ENCODE measurements at places on chromosomes 3 and 15.

DNA sequence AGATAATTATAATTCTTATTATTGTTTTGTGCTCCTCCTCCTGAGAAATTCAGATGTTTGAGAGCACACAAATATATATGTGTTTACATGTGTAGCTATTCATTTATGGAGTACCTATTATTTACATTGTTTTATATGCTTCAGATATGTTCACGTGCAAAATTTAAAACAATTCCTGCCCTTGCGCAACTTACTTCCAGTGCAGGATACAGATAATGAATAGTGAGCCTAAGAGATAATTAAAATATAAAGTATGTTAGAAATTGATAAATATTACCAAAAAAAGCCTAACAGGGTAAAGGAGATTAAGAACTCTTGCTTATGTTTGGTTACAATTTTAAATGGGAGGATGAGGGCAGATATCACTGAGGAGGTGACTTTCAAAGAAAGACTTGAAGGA lies 81.7 kb upstream of the DPH6 start:
- DNase-seq: no peak

DNA sequence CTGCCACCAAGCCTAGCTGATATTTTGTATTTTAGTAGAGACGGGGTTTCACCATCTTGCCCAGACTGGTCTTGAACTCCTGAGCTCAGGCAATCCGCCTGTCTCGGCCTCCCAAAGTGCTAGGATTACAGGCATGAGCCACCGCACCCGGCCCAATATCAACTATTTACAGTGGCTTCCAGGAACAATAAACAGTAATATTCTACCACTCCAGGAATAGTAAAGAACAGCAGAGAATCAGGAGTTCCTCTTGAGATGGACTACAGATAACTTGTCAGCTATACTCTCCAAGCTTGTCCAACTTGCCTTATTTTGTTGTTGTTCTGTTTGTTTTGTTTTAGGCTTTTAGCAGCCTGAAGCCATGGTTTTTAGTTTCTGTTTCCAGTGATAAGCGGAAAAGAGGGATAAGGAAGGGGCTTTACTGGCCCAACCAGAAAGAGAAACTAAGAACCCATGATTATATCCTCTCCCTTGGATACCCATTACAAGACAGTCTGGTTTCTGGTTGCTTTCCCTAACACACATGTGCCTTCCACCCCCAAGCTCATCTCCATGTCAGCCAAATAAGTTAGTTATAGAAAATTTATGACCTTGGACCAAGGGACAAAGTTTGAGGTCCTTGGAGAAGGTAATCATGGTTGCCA lies 36.7 kb downstream of the ARHGEF3 start:
- no peak for DNase-seq

DNA sequence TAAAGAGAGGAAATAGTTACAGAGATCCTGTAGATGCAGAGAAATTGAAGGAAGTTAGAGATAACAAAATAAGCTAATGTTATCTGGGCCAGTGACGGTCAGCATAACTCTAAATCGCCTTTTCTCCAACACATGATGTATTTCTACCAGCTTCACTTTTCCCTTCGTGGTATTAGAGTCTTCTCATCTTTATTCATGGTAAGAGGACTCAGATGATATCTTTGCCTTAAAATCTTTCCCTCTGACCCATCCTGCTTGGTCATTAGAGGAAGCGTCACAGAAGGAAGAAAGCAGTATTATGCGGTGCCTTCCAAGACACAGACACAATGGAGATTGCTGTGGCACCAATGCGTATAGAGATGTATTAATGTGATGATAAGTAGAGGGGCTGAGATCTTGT lies 320.7 kb upstream of the GOLIM4 start:
- DNase-seq: no peak

DNA sequence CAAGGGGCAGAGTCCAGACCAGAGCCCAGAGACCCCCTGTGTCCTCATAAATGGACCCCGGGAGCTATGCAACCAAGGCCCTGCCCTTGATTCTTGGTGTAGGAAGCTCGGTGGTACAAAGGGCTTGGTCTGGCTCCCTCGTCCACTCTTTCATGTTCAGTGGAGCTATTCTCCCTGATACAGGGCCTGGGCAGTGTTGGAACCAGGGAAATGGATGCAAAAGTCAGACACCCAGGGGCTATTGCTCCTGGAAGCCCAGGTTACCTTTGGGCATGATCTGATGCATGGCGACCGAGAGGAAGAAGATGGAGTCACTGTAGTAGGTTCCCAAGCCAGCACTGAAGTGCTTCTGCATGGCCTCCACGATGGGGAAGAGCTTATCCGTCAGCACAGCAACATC lies 44.5 kb downstream of the XXYLT1 start:
- no peak for DNase-seq

- no peak for DNase-seq
Observed at GRCh38 chr15:60803059-60803458, 324.1 kb upstream of the ICE2 start.

GRCh38 chr15:69629631-69630161 lies 177.1 kb downstream of the RPLP1 start:
- no peak for DNase-seq

DNA sequence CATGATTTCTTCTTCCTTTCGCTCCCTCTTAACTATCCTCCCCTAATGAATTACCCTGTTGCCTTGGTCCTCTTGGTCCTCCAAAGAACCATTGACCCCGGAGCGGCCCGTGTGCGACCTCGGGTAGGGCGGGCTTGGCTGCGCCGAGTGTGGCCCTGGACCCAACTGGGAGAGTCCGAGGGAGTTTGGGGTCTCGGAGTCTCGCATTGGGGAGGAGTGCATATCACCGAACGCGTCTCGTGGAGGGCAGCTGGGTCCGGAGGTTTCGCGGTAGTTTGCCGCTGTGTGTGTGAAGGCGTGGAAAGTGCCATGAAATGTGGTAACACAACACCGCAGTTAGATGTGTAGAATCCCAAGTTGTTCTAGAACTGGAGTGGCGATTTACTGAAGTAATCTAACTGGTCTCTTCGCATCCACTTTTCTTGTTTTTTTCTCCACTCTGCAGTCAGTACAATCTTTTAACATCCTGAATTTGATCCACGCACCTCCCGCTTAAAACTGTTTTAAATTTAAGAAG lies 363 bp downstream of the GTF2E1 start:
- no peak for DNase-seq

DNA sequence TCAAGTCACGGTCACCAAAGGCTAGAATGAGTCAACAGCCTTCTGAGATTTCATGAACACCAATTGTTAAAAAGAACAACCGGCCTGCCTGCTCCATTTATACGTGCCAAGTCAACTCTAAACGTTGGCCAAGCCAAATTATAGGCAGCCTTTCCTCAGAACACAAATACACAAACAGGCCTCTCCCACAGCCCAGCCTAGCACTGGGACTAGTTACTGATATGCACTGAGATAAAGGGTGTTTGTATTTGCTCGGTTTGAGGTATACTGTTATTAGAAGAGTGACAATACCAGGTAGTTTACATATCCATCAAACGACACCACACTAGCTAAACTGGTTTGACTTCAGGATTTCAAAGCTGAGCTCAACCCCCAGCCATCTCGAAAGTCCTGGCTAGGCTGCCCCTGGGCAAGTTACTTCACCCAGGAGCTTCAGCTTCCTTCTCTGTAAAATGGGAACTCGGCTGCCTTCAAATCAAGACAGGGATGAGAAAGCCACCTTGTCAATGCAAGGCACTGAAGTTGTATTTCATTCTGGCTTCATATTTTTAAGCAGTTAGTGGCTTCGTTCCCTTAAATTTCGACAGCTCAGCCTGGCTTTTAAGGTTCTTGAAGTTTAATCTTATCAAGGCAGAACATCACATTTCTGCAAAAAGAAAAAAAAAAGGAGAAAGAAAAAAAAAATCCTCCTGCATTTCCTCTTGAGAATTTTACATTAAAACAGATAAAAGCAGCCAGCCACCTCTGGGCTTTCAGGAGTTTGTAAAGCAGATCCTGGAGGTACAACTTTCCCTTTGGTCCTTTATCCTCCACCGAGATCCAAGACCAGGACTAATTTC lies 4.0 kb downstream of the TLE3 start:
- no peak for DNase-seq

DNA sequence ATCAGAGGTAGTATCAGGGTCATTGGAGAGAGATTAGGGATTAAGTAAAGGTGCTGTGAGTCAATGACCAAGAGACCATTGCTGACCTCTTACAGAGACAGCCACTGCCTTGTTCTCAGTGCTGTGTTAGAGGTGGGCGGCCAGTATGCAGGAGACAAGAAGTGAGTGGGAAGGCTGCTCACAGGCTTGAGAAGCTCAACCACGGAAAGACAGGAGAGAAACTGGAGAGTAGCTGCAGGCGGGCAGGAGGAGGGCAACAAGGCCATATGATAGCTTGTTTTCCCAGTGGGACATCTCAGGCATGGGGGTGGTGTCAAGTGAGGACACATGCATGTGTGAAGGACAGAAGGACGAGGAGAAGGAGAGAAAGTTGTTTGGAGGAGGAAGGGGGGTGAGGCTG lies 237.3 kb downstream of the PDCD6IP start:
- no peak for DNase-seq

DNA sequence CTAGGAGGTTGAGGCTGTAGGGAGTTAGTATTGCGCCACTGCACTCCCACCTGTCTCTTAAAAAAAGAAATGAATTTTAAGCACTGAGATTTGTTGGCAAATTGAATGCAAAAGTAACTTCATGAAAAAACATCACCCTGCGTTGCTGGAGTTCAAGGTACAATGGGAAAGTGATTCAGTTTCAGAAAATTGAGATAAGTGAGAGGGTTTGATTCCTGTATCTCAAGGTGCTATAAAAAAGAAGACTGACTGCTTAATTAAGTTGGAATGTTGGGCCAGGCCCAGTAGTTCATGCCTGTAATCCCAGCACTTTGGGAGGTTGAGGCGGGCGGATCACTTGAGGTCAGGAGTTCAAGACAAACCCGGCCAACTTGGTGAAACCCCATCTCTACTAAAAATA lies 39.1 kb downstream of the IQGAP1 start:
- no peak for DNase-seq

DNA sequence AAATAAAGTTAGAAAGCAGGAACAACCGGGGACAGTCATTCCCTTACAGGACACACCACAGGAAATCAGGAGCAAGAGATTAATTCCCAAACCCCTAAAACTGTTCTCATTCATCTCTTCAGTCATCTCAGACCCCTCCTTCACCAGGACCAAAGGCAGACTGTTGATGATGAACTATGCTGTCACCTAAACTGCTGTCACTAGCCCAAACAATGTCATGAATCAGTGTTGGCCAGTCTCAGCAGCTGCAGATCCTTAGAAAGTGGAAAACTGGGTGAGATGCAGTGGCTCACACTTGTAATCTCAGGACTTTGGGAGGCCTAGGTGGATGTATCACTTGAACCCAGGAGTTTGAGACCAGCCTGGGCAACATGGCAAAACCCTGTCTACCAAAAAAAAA lies 909.6 kb downstream of the ROBO1 start:
- DNase-seq: no peak

- no peak for DNase-seq
Observed at GRCh38 chr3:195582947-195583346, 793 bp downstream of the APOD start.

DNA sequence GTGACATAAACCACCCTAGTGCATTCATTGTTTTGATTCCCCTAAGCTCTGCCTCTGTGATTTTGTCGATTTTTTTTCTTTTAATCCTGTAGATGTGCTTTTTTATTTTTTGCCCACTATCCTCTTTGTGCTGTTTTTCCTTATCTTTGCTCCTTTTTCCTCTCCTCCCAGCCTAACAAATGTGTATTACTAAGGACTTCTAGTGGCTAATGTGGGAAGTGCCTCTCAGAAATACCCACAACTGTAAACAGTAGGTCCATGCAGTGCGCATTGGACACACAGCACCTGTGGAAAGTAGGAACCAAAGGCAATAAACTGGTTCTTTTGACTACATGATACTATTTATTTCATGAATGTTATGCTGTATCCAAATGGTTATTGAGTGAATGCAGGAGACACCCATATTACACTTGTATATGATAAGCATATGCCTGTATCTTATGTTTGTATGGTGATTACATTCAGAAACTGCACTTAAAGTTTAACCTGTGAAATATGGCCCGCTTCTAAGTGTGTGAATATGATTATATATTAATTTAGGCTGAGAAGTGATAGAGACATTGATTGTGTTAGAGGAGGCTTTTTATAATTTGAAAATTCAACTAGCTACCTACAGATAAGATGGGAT lies 147.8 kb downstream of the PLCL2 start:
- no peak for DNase-seq

GRCh38 chr15:31248951-31249350 lies 77.7 kb upstream of the KLF13 start:
- no peak for DNase-seq

DNA sequence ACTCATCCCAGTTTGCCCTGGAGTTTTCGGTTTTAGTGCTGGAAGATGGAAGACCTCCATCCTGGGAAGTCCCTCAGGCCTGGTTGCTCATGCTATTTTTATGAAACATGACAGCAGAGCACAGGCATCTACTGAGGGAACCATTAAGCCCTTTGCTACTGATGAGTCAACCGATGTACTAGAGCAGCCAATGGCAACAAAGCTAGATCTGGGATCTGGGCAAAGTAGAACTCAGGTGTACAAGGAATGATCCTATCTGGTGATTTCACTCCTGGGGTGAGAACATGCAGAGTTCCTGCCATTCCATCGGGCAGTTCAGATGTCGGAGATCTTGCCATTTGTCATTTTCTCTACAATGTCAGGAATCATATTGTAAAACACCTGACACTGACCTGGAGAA lies 166.2 kb upstream of the NSMCE3 start:
- no peak for DNase-seq

DNA sequence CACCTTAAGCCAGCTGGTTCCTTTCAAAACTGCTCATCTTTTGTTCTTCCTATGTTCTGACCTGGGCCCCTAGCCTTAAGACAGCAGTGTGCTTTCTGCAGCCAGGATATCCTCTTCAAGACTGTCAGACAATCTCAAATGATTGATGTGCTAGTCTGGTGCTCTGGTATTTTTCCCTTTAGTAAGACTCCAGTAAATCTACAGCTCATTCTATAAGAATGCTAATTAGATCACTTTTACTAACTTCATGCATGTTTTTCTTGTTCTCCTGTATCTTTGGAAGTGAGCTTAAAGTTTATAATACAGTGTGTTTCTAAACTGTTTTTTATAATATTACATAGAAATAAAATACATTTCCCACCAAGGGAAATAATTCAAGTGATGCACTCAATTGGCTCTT lies 220.9 kb upstream of the NANOGP8 start:
- no peak for DNase-seq

DNA sequence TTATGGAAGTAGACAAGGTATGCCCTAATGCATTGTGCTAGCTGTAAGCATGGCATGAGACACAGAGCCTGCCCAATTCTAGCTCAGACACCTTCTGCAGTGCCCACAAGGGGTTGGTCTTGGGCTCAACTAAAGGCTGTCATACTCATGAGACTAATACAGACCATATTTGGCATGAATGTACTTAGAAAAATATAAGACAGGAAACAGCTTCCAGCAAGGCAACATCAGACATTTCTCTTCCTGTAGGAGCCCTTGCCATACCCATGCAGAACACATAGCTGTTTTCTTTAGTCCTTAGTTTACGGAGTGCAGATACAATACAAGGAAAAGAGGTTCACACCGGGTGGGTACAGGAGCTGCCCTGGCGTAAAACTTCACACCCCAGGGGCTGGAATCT lies 30.5 kb upstream of the NR1I2 start:
- DNase-seq: no peak
